ENCODE measurements at places on chromosomes 7 and 10. TPM values are rescaled to one million over a fixed set of nuclear protein-coding genes. Genes with fewer than 3 reads are reported as not detected.
A peak's percentile ranks its signal among the peaks of the same experiment; 100 is the strongest.

Gene SFRP4
- 0.25 TPM for total RNA-seq

Gene SMO
- 12.8 TPM for total RNA-seq

Gene ADK
- 55.0 TPM for total RNA-seq

Gene COL26A1
- total RNA-seq: 0.27 TPM

Gene INSYN2A
- total RNA-seq: not detected

- no peak for DNase-seq
- H3K4me1 ChIP-seq: peaks cover 11% of the 10 kb centered on the region
- H3K4me3 ChIP-seq: no peak overlapping the region
- no peaks in the 10 kb centered on the region for H3K27me3 ChIP-seq
- H3K27ac ChIP-seq: no peak overlapping the region
- no peaks in the 10 kb centered on the region for H3K36me3 ChIP-seq
Measured at GRCh38 chr10:44306147-44306710, 78.7 kb downstream of the CXCL12 start.

- DNase-seq: peak; percentile 31
- no peaks in the 10 kb centered on the region for H3K36me3 ChIP-seq
- H3K4me3 ChIP-seq: no peak overlapping the region
- H3K27ac ChIP-seq: no peak overlapping the region
- H3K4me1 ChIP-seq: no peaks in the 10 kb centered on the region
- peaks cover 27% of the 10 kb centered on the region for H3K27me3 ChIP-seq
Measured at GRCh38 chr7:25389489-25390106, 161.3 kb upstream of the NPVF start.

GRCh38 chr10:8912108-8912507 is 857.6 kb downstream of the GATA3 start:
- no peak overlapping the region for H3K4me3 ChIP-seq
- H3K27ac ChIP-seq: no peak overlapping the region
- no peaks in the 10 kb centered on the region for H3K36me3 ChIP-seq
- DNase-seq: no peak

Gene KNDC1
- total RNA-seq: 3.6 TPM

GRCh38 chr7:93817526-93817925 is 73.0 kb downstream of the TFPI2 start:
- H3K27ac ChIP-seq: no peak overlapping the region
- no peaks in the 10 kb centered on the region for H3K36me3 ChIP-seq
- no peaks in the 10 kb centered on the region for H3K27me3 ChIP-seq
- H3K4me3 ChIP-seq: no peak overlapping the region
- no peaks in the 10 kb centered on the region for H3K4me1 ChIP-seq
- DNase-seq: no peak

Gene AKR1D1
- total RNA-seq: 0.10 TPM

Gene MALRD1
- total RNA-seq: not detected

Gene DNAJC12
- 4.3 TPM for total RNA-seq

Gene FAM53B
- 19.6 TPM for total RNA-seq

Gene GIMAP7
- total RNA-seq: 0.25 TPM

Measured in HCT116 (cell line).